ENCODE measurements at places on chromosomes 2 and 18.
A peak's percentile ranks its signal among the peaks of the same experiment; 100 is the strongest.

DNA sequence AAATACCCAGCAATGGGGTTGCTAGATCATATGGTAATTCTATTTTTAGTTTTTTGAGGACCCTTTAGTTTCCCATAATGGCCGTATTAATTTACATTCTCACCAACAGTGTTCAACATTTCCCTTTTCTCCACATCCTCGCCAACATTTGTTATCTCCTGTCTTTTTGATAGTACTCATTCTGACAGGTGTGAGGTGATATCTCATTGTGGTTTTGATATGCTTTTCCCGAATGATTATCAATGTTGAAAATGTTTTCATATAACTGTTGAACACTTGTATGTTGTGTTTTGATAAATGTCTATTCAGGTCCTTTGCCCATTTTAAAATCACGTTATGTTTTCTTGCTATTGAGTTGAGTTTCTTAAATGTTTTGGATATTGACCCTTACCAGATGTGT lies 5.8 kb upstream of the RIF1 start:
- no peak for DNase-seq

DNA sequence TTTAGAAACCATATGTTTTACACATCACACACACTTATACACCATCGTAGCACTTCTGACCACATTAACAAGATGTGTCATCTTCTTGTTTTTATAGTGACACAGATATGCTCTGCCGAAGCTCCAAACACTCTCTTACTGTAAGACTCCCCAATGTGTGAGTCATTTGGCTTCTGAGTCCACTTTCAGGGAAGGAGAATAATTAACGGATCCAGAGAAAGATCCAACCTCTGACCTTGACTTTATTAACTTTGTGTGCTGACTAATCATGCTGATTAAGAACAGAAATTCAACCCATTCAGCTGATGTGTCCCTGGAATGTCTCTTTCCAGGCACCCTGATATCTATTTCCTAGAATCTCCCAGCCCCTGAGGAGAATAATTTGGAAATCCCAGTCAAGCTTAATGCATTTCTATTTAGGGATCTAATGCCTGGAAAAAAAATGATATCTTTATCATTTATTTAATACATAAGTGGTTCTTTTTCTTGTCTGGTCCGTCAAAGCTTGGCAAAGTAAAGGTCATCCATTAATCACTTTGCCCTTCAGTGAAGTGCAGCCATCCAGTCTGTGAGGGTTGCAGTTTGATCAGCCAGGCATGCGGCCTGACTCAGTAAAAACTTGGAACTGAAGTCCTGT lies 615.8 kb upstream of the SYT4 start:
- no peak for DNase-seq

- no peak for DNase-seq
Measured at GRCh38 chr2:168465594-168465993, 9.5 kb downstream of the CERS6 start.

DNA sequence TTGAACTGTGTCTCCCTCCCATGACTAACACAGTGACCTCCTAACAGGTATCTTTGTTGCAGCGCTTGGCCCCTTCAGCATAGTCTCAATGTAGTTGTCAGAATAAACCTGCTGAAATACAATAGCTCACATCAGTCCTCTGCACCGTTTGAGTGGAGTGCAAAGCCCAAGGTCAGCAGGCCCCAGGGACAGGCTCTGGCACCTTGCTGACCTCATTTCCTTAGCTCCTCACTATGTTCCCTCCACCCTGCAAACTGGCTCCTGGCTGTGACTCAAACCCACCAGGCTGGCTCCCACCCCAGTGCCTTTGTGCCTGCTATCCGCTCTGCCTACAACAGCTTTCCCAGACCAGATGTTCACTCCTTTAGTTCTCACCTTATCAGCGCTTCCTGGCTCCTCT lies 146.7 kb downstream of the LRATD1 start:
- no peak for DNase-seq

- no peak for DNase-seq
Measured at GRCh38 chr18:66676699-66677098, 72.8 kb upstream of the CDH19 start.

DNA sequence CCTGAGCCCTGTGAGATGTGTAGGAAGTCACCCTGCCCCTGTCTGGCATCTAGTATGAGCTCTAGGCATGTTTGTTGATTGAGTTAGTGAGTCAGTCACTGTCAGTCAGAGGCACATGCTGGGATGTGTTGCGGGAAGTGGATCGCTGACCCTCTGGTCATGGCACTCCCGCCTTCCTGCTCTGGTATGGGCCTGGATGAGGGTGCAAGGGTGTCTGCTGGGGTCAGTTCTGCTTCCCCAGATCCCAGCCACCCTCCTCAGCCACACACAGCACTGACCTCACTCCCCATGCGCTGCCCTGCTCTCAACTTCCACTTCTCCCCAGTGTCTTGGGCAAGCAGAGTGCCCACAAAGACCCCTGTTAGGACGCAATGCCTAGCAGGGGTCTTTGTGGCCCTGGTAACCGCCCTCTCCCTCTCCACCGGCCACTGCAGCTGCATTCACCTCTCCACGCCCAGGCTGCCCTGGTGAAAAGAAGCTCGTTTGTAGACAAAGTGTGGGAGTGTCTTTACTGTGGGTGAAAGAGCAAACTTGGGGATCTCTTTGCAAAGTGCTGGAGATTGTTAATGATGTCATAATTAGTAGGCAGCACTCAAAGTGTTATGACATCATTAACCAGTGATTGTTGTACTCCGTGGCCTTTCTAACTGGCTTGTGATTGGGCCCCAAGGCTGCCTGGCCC lies 252.1 kb downstream of the LDLRAD4 start:
- no peak for DNase-seq

DNA sequence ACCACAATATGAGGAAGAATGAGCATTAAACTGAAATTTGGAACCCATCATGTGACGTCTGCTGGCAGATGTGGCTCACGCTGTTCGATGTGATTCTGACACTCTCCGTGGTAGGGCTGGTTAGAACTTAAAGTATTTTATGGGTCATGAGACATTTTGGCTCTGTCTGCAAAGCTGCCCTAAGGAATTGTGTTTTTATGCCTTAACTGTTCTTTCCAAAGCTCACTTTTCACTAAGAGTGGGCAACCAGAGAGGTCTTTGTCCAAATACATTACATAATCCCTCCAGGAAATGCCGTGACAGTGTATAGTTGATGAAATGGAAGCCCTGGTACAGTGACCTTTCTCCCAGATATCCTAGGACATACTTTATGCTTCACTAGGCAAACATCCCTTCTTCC lies 119.1 kb downstream of the AQP4 start:
- no peak for DNase-seq

DNA sequence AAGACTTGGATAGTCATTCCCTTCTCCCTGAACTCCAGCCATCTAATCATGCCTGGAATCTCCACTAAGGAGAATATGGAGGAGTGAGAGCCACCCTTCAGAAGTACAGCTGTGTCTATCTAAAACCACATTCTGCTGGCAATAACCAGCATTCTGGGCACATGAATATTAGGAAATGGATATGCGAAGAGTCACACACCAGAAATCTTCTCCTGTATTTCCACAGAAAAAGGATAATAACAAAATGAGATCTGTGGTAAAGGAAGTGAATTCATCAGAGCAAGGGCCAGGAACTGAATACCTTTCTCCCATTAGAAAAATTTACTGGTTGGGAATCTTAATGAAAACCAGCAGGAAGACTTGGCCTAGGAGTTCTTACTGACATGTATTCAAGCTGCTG lies 218.8 kb downstream of the SCG2 start:
- DNase-seq, result no peak

DNA sequence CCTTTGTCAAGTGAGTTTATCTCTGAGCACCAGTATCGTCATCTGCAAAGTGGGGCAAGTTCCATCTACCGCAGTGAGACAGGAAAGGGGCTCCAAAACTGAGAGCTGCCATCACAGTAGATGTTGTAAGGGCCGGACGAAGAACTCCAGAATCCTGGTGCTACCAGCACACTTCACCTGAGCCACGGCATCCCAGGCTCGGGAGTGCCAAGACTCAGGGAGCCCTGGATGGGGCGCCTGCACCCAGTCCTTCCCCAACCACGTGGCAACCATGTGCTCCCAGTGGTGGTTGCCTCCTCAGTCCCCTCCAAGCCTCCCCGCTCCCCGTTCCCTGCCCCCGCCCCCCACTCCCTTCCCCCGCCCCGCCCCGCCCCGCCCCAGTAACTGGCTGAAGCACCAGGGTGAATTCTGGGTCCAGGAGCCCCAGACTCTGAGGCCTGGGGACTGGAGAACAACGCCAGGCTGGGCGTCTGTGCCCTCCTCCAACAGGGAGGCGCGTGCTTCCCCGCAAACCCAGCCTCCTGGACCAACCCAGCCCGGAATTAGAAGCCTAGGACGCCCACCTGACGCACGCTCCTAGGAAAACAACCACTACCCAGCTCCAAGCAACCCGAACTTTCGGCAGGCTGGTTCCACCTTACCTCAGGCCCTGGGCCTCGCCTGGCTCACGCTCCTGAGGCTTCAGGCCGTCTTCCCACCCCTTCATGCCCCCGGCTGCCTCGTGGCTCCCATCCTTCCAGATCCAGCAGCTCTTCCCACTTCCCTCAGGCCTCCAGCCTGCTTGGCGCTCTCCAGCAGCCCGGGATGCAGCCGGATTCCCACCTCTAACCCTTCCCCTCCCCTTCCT lies 67.6 kb downstream of the LAMA3 start:
- peak; percentile 15 for DNase-seq

DNA sequence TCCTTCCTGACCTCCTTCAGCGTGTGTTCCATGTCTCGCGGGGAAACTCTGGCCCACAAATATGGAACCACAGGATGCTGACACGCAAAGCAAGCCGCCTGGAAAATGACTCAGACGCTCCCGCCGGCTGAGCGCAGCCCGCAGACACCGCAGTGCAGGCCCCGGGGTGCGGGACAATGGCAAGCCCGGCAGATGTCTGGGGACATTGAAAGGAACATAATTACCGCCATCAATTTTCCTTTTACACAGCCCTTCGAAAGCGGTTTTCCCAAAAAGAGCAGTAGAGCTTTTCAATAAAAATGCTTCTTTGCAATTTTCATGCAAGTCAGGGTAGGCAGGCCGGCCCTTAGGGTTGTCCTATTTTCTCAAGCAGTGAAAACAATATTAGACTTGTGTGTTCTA lies 159.2 kb upstream of the SH3BP4 start:
- DNase-seq, result no peak

DNA sequence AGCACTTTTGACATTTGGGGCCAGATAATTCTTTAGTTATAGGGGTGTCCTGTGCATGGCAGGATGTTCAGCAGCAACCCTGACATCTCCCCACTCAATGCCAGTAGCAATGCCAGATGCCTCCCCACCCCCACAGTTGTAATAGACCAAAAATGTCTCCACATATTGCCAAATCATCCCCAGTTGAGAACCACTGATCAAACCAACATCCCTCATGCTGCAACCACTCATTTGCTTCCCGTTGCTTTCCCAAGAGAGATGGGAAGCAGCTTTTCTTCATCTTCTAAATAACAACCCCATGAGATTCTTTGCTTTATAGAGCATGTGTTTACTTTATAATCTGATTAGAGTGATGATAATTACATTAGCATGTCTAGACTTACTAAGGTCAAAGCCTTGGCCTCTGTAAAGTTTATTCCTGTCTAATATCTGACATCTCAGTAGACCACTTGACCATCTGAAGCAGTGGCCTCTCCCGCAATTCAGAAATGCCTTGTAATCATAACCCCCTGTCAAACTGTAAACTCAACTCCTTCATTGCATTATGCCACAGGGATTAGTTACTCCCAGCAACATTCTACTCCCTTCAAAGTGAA lies 28.7 kb upstream of the C1D start:
- no peak for DNase-seq

- no peak for DNase-seq
Measured at GRCh38 chr2:152822676-152823075, 104.3 kb downstream of the ARL6IP6 start.

DNA sequence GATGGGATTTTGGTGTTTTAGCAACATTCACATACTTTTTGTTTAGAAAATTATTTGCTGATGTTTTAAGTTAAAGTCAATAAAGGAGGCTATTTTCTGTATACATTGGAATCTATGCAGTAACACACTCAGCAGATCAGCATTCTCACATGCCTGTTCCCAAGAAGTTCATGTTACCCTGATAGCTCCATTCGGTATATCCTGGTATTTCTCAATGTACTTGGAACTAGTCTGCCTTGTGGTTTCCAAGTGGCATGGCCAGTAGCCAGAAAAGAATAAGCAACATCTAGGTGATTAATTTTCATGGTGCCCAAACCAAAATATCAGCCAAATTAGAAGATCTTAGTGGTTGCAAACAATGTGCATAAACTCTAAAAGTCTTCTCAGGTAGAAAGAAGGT lies 5.2 kb upstream of the NCAPH start:
- no peak for DNase-seq

DNA sequence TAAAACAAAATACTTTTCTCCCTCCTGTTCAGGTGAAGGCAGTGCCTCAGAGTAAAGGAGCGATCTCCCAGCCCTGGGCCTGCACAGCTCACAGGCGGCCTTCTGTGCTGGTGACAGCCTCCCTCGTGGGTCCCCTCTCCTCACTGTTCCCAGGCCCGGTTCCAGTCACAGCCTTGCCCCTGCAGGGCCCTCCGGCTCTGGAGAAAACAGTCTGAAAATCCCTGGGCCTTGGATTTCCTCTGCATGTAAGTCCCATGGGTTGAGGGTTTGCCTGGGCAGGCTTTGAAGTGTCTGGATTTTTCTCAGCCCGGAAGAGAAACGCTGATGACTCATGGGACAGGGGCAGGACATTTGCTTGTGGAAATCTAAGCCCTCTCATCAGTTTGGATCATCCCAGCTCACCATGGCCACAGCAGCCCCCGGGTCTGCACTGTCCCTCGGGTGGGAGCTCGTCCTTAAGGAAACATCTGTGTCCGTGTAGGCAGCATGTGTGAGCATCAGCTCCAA lies 186.1 kb upstream of the RAB12 start:
- DNase-seq, result no peak

DNA sequence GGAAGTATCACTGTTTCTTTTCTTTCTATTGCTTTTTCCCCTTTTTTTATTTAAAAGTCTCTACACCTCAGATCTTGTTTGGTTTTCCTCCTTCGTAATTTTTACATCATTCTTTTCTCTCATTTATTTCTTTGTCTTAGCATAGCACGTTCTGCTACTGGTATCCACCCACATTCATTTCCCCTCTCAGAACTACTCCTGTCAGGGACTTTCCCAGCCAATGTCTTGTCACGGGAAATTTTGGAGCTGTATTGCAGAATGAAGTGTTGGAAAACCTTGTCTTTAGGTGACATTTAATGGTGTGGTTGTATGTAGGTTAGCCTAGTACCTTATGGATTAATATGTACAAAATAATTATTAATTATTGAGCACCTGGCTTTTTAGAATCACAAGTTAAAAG lies 34.0 kb downstream of the TTLL4 start:
- DNase-seq, result peak; percentile 42

DNA sequence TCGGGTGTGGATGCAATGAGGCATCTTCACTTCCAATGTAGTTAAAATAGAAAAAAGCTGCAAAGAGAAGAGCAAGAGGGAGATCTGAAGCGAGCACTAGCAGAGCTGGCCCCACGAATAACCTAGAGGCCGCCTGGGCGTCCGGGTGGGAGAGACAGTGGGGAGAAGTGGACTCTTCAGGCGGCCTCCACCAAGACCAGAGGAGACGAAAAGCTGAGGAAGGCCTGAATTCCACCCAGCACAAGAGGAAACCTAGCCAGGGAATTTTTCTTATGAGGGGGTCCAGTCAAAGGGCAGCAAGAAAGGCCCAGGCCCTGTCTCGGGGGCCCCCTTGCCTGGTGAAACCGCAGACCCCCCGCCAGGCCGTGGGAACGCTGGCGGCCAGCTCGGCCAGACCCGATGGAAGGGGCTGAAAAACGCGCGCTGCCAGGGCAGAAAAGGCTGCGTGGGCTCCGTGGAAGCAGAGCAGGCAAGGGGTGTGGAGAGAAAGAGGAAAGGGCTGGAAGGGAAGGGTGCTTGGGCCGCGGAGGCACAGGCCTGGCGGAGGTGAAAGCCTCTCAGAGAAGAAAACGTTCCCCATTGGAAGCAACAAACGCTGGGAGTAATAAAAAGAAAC lies 69.2 kb downstream of the KCTD1 start:
- no peak for DNase-seq

- peak; percentile 20 for DNase-seq
Measured at GRCh38 chr2:58427572-58428095, 186.5 kb upstream of the FANCL start.

All from GM13977 (cell line).